ENCODE measurements at places on chromosomes 4 and X.

DNA sequence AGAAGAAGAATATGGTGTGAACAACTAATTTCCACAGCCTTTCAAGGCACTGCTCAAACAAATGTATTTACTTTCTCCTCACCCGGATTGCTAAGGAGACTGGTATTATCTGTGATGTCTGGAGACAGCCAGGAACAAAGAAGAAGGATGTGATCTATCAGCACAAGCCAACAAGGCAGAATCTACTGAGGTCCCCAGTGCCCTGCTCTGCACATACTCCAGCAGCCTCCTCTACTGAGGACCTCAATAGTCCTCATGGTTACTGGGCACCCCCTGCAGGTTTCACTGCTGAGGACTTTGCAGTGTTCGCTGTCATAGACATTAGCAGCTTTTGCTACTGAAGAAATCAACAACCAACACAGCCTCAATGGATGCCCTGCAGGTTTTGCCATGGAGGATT is 930.1 kb downstream of the ADGRL3 start:
- no peak for DNase-seq

DNA sequence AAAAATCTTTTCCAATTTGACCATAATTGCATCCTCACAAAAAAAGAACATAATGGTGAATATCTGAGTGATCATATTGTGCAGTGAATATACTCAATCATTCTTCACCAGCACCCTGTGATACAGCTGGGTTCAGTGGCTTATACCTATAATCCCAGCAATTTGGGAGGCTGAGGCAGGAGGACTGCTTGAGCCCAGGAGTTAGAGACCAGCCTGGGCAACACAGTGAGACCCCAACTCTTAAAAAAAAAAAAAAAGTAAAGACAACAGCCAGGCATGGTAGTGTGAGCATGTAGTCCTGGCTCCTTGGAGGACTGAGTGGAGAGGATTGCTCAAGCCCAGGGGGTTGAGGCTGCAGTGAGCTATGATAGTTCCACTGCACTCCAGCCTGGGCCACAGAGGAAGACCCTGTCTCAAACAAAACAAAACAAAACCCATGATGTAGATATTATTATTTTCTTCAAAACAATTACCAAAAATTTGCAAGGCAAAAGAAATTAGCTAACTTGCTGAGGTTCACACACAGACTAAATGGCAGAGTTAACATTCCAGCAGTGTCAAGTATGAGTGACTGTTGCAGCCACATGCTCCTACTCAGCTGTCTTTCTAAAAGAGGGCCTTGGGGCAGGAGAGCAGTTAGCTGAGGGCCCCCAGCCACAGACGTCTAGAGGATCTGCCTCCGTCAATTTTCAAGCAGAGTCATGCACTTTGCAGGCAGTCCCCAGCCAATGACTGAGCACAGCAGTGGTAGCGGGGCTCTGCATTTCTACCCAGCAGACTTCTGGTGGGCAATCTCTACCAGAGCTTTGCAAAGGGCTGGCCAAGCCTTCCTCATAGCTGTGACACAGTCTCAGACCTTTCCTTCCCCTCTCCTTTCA is 33.4 kb downstream of the ADGRA3 start:
- no peak for DNase-seq

DNA sequence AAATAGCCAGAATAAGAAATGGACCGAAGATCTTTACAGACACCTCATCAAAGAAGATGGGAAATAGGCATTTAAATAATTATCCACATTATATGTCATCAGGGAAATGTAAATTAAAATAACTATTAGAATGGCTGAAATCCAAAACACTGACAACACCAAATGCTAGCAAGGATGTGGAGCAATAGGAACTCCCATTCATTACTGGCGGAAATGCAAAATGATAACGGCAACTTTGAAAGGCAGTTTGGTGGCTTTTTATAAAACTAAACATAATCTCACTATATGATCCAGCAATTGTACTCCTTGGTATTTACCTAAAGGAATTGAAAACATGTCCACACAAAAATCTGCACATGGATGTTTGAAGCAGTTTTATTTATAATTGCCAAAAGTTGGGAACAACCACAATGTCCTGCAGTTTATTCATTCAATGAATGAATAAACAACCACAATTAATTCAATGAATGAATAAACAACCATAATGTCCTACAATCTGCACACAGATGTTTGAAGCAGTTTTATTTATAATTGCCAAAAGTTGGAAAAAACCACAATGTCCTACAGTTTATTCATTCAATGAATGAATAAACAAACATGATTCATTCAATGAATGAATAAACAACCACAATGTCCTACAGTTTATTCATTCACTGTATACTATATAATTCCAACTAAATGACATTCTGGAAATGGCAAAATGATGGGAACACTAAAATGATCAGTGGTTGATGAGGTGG is 117.6 kb upstream of the PCDH18 start:
- peak; percentile 85 for DNase-seq

GRCh38 chr4:89928838-89929237 is 34.2 kb downstream of the MMRN1 start:
- DNase-seq = no peak

- DNase-seq = no peak
Observed at GRCh38 chr4:98656443-98656842, 2.0 kb downstream of the TSPAN5 start.

GRCh38 chr4:40629401-40630334 is at the start of gene RBM47:
TSS of gene RBM47 (minus strand) at chr4:40629864. CDS start at chr4:40438893, 190,971 bp downstream.
- peak; percentile 34 for DNase-seq

DNA sequence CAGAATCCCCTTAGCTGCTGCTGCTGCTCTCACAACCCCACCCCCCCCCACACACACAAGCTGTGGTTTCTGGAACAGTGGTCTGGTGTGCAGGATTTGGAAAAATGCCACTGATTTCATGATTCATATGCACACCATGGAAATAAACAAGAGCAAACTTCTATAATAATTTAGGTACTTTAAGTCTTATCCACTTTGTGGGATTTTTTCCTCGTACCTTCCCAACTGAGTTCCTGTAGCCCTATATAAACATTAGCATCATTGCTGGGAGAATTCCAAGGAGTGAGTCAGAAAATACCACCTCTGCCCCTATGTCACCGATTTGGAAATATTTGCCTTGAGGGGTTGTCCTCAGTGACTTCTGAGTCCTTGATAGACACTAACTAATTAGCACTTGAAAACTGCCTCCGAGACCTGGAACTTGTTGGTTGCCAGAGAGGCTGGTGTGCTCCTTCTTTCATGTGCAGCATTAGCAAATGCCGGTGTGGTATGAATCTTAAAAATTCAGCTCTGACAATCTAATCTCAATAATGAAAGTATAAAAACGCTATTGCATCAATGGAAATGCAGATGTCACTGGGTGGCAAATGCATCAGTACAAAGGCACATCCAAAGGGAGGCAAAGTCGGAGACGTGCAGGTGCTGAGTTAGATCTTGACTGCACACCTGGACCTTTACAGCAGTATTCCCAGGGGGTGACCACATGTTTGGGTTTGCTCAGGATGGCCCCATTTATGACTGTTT is 61.8 kb downstream of the CPE start:
- DNase-seq = peak; percentile 89

Measured in H4 (cell line).